Peyer's patch (tissue), 4 donors: ENCODE measurements at places on chromosomes 7 and 10. TPM values are rescaled to one million over a fixed set of nuclear protein-coding genes. Genes with fewer than 3 reads are reported as not detected.
A peak's percentile ranks its signal among the peaks of the same experiment; 100 is the strongest.

The FRA10AC1 gene
- 20.8 TPM for total RNA-seq

DNA sequence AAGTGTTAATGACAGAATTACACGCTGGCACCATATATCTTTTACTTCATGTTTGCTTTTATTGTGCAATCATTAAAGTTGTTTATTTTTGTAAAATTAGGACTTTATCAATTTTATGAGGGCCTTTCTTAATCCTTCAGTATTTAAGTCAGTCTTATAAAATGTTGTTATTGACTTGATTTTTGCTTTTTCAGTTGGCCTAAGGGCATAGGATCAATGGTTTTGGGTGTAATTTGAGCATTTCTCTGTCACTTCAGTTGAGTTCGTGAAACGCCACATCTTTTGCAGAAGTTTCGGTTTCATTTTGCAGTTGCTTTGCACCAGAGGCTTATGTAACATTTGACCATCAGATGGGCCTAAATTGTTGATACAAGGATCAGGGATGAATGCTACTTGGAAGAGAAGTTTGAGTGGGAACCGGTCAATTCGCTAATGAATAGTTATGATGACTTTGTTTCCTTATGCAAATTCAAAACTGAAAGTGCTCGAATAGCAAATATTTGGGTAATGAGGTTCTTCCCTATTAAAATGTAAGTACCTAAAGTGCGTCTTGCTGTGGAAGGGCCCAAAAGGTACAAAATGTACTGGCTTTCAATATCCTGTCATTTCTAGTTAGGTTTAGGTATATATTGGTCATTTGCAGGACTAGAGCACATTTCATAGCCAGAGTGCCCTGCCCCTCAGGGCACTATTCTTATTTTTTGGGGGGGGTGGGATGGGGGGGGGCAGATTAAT is 340.9 kb downstream of the LRMDA start:
- no peak for DNase-seq

GRCh38 chr7:85144771-85145170 is 42.1 kb downstream of the SEMA3D start:
- DNase-seq: no peak

DNA sequence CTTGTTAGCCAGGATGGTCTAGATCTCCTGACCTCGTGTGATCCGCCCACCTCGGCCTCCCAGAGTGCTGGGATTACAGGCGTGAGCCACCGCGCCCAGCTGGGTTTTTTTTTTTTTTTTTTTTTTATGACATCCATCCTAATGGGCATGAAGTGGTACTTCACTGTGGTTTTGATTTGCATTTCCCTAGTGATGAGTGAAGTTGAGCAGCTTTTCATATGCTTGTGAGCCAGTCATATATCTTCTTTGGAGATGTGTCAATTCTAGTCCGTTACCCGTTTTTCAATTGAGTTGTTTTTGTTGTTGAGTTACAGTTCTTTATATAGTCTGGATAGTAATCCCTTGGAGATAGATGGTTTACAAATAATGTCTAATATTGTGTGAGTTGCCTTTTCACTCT is 127.7 kb downstream of the SMURF1 start:
- no peak for DNase-seq

DNA sequence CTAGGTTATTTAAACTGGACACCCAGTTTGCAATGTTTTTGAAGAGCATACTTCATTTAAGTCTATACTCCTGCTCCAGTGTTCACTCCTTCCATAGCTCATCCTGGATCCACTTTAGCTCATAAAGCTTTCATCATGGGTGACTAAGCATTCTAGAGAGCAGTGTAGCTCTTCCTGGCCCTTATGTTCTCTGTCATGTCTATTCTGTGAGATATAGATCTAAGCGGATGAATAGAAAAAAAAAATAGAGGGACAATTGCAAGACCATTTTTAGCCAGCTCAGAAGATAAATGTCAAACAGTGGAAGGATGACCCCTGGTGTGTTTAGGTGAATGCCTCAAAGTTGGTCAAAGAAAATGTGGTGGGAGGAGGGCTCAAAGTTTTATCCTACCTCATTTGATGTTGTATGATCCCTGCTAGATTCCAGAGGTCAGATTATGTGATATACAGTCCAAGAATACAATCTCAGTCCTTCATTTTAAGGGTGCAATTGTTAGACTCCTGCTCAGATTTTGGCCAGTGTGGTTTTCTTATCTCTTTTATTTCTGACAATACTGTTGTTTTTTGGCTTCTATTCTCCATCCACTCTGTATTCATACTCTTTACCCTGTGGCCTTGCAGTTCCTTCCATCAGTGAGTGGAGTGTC is 7.5 kb upstream of the HECW1 start:
- DNase-seq: no peak

DNA sequence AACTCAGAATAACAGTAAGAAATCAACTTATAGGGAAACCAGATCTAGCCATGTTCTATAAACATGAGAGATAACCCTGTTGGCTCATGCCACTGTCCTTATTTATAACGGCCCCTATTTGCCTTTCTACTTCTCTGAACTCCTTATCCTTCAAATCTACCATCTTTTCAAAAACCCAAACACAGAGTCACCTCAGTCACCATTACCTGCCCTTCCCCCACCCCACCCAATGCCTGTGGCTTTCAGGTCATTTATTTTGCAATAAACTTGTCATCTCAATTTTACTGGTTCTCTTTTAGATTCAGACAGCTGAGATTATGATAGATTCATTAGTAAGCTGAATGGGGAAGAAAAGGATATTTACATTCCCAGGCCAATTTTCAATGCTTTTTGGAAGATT is 53.6 kb downstream of the KMT2C start:
- DNase-seq: no peak

DNA sequence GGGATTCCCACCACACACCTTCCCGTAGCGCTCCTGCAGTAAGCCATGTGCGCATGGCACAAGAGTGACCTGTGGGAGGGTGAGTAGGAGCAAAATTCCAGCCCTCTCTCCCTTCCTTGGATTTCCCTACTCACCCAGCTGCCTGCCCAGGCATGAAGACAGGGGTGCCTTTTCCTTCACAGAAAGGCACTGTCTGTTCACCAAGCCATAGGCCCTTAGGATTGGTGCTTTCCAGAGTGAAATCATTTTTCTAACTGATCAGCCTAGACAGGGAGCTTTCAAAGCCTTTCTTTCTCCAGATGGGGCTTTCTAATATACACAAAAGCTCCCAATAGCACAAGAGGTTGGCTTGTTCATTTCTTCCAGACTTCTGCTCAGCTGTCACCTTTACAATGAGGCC is 79.7 kb downstream of the CTTNBP2 start:
- DNase-seq: no peak

The CSGALNACT2 gene
- total RNA-seq: 6.7 TPM

DNA sequence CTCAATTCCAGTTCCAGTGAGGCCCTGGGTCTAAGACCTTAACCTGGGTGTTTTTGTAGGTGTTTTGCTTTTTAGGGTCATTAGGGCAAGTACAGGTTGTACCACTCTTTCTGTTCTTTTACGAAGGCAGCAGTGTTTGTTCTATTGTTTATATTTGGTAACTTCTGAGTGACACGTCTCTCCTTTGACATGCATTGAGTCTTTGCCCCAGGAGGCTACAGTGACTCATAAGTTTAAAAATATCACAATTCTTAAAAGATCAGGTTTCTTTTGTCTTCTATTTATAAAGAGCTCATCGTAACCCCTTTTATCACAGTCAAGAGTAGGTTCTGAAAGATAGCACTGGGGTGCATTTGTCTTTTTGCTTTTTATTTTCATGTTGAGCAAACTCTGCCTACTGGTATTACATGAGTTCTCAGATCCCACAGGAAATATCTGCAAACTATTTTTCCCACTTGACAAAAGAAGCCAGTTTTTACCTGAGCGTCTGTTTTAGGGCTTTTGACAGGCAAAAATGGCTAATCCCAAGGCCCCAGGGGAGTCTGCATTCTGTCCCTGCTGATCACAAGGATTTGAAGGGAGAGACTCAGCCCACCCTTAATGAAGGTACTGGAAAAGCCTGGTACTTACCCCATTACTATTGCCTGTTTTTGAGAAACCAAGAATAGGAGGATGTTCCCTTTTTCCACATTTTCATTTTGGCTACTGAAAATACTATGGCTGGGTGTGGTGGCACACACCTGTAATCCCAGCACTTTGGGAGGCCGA is 7.9 kb downstream of the NUDT13 start:
- no peak for DNase-seq

The GNAI1 gene
- total RNA-seq: 13.3 TPM

DNA sequence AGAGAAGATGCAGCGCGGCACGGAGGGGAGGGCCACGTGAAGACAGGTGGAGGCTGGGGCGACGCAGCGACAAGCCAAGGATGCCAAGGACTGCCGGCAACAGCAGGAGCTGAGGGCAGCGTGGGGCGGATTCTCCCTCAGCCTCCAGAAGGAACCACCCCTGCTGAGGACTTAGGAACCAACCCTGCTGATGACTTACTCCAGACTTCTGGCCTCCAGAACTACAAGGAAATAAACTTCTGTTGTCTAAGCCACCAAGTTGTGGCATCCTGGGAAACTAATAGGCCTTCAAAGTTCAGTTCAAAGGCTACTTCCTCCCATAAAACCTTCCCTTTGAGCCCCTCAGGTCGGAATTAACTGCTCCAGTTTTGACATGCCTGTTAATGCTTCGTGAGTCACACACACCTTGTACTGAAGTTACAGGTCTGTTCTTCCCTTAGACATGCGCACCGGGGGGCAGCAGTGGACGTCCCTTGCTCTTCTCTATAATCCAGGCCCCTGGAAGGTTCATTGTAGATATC is 88.4 kb upstream of the RHEB start:
- peak; percentile 81 for DNase-seq

DNA sequence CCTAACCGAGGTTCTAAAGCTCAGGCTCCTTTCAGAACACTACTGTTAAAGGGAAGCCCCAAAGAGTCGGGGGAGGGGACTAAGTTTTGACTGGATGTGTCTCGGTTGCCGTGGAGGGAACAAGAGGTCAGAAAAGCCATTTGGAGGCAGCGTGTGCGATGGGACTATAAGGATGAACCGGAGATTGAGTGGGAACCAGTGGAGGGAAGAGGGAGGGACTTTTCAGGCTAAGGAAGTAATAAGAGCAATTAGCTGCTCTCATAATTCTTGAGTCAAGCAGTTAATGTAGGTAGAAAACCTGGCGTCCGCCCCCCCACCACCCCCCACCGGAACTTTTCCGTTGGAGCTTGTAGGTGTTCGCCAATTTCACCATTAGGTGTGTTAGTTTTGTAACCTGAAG is 491 bp upstream of the AKAP9 start:
- DNase-seq: peak; percentile 53

DNA sequence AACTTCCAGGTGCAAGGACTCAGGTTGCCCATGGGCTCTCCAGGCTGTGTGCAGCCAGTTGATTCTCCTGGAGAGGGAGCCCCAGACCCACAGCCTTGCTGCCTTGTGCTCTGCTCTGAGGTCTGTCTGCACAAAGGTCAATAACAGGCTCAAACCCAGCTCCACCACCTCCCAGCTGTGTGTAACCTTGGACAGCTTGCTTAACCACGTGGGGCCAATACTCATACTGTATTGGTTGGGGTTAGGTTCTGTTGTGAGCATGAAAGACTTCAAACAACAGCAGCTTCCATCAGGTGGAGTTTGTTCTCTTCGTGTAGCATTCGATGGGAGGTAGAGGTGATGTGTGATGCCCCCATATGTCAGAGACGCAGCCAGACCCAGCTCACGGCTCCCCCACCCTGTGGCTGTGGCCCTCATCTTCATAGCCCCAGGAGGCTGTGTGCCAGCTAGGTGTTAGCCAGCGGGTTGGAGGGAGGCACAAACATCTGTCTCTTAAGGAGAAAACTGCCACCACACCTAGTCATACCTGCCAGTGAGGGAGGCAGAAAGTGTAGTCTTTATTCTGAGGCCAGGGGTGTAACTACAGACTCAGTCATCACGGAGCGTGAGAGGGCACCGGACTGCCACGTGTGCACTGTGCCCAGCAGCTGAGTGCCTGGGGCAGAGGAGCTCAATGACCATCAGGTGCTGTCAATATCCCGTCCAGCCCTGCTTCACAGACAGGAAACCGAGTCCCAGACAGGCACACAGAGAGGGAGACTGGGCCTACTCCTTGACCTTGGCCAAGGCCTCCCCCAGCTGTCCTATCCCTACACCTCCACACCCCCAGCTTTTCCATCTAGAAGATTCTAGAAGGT is 8.1 kb upstream of the POLD2 start:
- no peak for DNase-seq

DNA sequence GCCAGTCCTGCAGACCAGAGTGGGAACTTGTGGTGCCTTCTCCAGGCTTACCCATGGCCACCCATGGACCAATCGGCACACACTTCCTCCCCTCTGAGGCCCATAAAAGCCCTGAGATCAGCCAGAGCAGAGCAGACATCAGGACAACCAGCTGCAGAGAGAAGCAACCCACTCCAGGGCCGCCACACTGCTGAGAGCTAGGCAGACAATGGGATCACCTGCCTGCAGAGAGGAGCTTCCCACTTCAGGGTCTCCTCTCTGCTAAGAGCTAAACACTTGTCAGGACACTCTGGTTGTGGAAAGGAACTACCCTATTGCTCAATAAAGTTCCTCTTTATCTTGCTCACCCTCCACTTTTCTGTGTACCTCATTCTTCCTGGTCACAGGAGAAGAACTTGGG is 34.0 kb downstream of the C7orf25 start:
- no peak for DNase-seq

DNA sequence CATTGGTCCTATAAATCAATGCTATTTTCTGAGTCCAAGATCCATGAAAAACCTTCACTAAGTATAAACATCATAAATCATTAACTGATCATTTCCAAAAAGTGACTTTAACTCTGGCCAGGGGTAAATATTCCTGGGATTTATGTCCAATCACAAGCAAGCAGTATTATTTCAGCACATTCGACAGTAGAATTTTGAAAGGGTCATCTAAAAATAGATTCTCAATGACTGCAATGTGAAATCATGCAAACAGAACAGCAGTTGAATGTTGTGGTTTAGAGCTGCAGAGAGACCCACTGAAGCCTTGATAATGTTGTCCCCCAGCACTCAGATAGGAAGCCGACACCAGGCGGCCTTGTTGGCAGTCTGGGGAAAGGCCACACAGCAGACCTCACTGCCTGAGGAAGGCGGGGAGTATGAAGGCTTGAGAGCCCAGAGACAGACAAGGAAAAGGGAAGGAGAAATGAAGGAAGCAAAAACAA is 38.1 kb downstream of the FAM107B start:
- peak; percentile 72 for DNase-seq

DNA sequence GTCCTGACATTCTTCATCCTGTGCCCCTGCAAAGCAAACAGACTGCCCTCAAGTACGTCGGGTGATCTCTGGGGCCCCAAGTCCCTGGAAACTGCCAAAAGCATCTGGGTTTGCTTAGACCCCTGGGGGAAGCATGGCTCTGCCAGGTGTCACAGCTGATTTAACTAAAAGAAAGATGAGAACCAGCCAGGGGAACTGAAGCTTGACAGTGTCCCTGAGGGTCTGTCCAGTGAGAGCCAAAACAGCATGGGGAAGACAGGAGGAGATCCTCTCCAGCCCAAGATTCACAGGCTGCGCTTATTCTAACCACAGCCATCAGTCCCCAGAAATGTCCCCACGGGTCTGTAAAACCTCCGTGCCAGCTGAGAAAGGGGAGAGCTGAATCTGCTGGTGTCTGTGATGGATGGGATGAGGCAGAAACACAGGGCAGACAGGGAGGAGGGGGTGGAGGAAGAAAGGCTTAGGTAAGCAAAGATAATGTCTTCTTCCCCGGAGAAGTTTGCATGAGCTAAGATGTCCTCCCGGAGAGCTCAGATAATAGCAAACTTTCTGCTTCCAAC is 21.3 kb downstream of the CCDC3 start:
- DNase-seq: no peak

GRCh38 chr7:111009526-111010040 is 81.3 kb upstream of the LRRN3 start:
- DNase-seq: no peak
